ENCODE measurements at places on chromosomes 2 and 18. TPM values are rescaled to one million over a fixed set of nuclear protein-coding genes. Genes with fewer than 3 reads are reported as not detected.

The TRABD2A gene
- 158 TPM for total RNA-seq

DNA sequence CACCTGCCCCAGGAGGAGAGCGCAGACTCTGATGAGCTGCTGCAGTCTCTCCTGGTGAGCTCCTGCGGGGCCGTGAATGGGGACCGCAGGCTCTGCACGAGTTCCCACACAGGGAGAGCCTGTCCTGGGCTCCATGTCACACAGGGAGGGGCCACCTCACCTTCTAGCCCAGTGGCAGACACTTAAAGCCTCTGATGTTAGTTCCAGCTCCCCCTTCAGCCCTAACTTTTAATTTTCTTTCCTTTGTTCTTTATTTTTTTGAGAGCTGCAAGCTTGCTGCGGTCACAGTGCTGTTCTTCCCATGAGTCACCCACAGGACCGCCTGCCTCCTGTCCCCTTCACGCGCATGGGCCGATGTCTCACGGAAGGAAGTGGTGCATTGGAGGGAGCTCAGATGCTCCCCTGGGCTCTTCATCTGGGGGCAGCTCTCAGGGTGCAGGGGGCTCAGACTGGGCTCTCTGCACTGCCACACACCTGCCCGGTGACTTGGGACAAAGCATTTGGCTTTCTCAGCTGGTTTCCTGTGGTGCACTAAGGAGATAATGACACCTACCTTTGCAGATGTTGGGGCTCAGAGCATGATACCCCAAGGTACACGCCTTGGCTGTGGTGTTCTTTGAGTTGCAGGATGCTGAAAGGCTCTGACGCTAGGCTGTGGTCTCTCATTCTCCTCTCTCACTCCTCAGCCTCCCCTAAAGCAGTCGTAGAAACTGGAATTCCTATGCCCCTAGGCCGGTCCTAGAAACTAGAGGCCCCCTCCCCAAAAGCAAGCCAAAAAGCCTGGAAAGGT lies 37.2 kb upstream of the PXDN start:
- H3K27ac ChIP-seq = no peak overlapping the region
- no peak for DNase-seq
- H3K4me3 ChIP-seq = no peak overlapping the region
- H3K27me3 ChIP-seq = no peaks in the 10 kb centered on the region

DNA sequence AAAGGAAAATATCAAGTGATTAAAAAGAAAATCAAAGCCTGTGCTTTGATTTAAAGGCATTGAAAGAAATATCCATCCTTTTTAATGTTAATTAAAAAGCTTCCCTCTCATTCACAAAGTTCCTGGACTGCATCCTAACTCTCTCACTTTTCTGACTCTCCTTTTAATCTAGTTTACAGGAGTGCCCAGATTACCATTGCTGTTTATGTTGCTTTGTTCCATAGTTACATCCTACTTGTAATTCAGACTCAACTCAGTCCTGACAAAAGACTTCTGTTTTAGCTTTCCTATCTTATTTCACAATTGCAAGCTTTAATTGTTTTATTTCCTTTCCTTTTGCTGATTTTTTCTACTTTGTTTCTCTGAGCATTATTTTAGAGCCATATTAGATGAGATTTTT lies 160.7 kb upstream of the DTNA start:
- H3K27ac ChIP-seq = no peak overlapping the region
- H3K36me3 ChIP-seq = no peaks in the 10 kb centered on the region
- no peaks in the 10 kb centered on the region for H3K27me3 ChIP-seq
- H3K4me3 ChIP-seq = no peak overlapping the region

DNA sequence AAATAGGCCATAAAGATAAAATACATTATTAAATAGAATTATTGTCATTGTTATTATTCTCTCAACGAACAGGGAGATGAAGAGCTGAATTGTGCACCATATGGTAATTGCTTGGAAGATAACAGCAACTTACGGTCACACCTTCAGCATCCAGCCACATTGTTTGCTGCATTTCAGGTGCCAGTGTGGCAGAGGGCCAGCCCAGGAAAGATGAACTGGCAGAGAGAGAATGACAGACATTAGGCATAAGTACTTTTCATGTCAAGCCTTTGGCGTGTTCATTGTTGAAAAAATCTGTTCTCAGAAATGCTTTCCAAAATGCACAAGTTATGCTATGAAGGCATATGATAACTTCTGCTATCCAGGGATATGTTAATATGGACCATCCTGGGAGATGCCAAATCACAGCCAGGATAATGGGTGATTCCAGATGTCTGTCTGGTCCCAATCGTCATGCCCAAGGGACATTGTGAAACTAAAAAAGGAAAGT lies 748.6 kb upstream of the PIK3C3 start:
- H3K4me3 ChIP-seq = no peak overlapping the region
- no peaks in the 10 kb centered on the region for H3K4me1 ChIP-seq

- no peak for DNase-seq
- no peak overlapping the region for H3K27ac ChIP-seq
- no peak overlapping the region for H3K4me3 ChIP-seq
- no peaks in the 10 kb centered on the region for H3K36me3 ChIP-seq
Measured at GRCh38 chr2:237350597-237350996, 63.4 kb downstream of the COL6A3 start.

DNA sequence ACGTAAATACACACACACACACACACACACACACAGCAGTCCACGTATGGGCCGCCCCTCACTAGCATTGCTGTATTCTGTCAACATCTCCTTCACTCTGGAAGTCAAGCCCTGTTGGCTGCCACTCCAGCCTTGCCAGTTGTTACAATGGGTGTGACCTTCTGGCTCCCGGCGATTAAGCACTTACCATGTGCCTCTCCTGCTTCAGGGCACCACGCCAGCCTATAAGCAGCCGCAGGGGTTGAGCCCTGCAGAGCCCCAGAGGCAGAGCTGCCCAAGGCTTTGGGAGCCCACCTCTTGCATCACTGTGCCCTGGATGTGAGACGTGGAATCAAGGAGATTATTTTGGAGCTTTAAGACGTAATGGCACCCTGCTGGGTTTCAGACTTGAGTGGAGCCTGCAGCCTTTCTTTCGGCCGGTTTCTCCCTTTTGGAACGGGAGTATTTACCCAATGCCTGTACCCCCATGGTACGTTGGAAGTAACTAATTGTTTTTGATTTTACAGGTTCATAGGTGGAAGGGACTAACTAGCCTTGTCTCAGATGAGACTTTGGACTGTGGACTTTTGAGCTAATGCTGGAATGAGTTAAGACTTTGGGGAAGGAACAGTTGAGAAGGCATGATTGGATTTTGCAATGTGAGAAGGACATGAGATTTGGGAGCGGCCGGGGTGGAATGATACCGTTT lies 54.5 kb upstream of the ROCK2 start:
- DNase-seq = peak; percentile 84
- no peak overlapping the region for H3K4me3 ChIP-seq
- H3K36me3 ChIP-seq = no peaks in the 10 kb centered on the region
- no peaks in the 10 kb centered on the region for H3K27me3 ChIP-seq
- peaks cover 1% of the 10 kb centered on the region for H3K4me1 ChIP-seq
- no peak overlapping the region for H3K27ac ChIP-seq

The C2orf80 gene
- not detected for total RNA-seq

DNA sequence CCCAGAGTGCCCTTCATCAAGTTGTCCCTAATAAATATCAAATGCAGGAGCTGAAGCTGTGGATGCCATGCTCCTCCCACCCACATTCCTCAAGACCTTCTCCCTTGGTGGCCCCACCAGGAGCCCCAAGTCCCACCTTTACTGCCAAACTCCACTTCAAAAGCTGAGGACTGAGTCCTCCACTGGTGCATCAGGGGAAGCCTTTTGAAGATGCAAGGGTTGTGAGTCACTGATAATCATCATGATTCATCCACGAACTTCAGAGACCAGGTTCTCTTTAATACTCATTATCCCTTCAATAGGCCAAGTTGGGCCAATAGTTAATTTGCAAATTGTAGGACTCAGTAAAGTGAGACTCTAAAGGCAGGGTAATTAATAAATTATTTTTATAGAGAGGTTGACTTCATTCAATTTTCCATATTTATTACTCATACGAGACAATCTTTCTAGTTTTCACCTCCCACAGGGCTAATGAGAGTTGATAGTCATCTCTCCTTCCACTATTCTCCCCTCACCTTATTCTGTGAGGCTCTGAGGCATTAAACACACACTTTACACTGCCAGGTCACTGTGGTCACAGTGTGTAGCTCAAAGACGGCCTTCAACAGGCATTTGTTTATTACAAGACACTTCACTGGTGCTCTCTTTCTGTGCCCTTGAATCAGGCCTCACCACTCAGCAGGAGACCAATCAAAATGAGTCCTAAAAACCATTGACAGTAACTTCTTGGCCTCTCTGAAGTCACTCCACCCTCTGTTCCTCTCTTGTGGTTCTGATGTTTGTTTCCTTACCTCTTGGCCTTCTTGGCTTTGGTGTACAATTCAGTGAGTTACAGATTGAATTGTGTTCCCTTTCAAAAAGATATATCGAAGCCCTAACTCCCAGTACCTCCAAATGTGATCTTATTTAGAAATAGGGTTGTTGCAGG lies 99.9 kb downstream of the TRIB2 start:
- no peaks in the 10 kb centered on the region for H3K27me3 ChIP-seq
- H3K27ac ChIP-seq = no peak overlapping the region
- H3K4me3 ChIP-seq = no peak overlapping the region
- no peak for DNase-seq
- no peaks in the 10 kb centered on the region for H3K4me1 ChIP-seq

DNA sequence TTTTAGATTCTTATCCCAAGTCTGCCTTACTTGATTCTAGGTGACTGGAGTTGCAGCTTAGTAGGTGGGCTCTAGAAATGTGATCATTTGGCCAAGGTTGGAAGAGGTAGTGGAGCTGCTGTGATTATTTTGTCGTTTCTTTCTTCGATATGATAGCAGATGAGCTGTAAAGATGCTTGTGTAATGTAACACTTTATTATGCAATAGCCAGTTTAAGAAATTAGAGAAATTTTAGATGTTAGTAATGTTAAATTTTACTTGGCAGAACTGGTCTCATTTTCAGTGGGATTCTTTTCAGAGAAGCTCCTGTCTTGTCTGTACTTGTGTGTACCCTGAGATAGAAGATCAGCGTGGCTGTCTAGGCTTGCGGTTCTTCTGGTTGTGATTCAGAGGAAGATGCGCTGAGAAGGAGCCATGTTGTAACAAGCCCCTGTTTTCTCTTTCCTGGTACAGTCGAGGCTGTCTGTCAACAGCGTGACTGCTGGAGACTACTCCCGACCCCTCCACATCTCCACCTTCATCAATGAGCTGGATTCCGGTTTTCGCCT lies 9.3 kb downstream of the TSN start:
- no peak overlapping the region for H3K27ac ChIP-seq
- no peaks in the 10 kb centered on the region for H3K27me3 ChIP-seq
- peaks cover 4% of the 10 kb centered on the region for H3K36me3 ChIP-seq

The SIGLEC15 gene
- not detected for total RNA-seq

DNA sequence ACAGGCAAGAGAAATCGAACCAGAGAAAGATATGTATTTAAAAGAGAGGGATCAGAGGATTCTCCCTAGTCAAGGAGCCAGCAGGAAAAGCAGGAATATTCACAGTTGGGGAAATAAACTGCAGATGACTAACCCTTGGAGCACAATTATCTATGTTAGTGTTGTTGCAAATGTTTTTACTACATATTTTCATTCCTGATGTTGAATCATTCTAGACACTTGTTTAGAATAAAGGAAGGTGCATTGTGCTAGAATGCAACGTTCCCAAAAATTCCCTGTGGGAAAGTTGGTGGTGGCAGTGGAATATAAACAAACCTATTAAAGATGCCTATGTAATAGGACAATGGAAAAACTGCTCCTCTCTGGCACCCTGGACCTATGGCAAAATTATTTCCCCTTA lies 63.3 kb downstream of the DTNA start:
- H3K36me3 ChIP-seq = no peaks in the 10 kb centered on the region
- H3K27ac ChIP-seq = no peak overlapping the region
- H3K4me1 ChIP-seq = no peaks in the 10 kb centered on the region
- H3K4me3 ChIP-seq = no peak overlapping the region

The SIX2 gene
- total RNA-seq = 0.10 TPM

GRCh38 chr2:216221811-216222210 lies 112.7 kb downstream of the XRCC5 start:
- no peak overlapping the region for H3K27ac ChIP-seq
- no peaks in the 10 kb centered on the region for H3K4me1 ChIP-seq
- DNase-seq = no peak

DNA sequence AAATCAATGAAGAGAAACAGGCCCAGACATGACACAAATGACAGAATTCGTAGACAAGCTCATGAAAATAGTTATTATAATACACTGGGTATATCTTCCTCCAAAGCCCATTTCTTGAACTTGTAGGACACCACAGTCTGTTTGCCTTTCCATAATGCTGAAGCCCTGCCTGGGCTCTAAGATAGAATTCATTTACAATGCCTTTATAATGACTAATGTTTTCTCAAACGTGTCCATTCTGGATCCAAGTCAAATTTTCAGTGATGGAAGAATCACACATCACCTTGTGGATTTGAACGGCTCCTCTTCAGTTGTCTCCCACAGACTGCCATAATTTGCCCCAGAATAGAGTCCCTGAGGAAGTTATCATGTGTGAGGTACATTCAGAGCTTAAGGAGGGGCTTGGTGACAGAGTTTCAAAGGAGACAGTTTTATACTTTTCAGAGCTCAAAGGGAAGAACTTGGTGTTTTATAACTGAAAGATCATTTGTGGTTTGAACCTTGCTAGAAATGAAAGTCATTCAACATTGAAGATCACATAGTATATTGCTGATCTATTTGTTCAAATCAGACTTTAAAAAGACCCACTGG lies 38.2 kb downstream of the CASP8 start:
- no peak for DNase-seq
- H3K4me1 ChIP-seq = no peaks in the 10 kb centered on the region
- H3K36me3 ChIP-seq = no peaks in the 10 kb centered on the region
- H3K27me3 ChIP-seq = no peaks in the 10 kb centered on the region

DNA sequence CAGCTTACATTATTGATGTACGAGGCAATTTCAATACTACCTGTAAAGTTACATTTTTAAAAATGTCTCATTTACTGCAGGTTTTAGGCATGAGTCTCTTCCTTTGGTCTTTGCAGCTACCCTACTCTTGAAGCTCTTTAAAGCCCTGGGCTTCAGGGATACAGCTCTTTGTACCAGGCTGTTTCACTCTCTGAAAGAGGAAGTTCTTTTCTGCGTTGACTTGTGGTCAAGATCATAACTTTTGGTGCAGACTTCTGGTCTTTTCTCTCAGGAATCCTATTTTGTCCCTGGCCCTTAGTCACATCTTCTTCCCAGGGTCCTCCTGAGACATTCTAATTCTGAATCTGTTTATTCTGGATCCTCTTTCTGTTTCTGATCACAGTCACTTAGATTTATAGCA lies 16.6 kb upstream of the HRH4 start:
- no peak overlapping the region for H3K4me3 ChIP-seq
- no peak overlapping the region for H3K27ac ChIP-seq
- no peaks in the 10 kb centered on the region for H3K36me3 ChIP-seq

DNA sequence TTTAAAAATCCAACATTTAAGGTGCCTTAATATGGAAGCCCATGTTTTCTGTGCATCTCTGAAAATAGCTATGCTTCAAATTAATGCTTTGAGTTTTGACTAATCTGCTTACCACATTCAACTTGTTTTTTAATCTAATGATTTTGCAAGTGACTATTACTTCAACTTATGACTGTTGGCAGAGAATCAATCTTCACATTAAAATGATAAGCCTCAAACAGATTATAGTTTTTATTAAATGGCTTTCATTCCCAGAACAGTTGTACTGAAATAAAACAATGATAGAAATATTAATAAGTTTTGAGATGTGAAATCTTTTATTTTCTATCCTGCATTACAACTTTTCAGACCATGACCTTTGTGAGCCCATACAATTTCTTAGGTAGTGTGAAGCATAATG lies 347.5 kb downstream of the ZNF804A start:
- H3K36me3 ChIP-seq = no peaks in the 10 kb centered on the region
- no peak overlapping the region for H3K4me3 ChIP-seq
- no peaks in the 10 kb centered on the region for H3K27me3 ChIP-seq
- H3K4me1 ChIP-seq = no peaks in the 10 kb centered on the region
- DNase-seq = no peak
